ENCODE measurements at places on chromosomes 16 and 17.

- DNase-seq, result no peak
Observed at GRCh38 chr17:28839221-28839620, 3.4 kb downstream of the FAM222B start.

- DNase-seq, result no peak
Observed at GRCh38 chr17:57739402-57740234, 5.5 kb downstream of the CCDC182 start.

DNA sequence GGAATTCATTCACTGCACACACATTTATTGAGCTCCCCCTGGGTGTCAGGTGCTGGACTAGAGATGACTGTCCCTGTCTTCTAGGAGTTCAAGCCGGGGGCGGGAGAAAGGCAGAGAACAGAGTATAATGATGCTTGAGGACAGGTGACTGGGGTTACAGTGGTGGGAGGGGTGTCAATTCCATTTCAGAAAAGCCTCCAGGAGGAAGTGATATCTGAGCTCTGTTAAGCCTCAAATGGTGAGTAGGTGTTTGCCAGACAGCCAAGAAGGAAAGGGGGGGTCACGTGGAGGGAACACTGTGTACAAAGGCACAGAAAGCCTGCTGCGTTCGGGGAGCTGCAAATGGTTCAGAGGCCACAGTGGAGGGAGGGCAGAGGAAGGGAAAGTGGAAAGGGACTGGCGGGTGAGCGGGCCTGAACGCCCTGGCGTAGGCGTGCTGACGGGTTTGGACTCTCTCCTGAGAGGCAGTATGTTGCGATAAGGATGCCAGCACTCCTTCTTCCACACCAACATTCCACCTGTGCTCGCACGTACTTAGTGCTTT lies 9.7 kb upstream of the NXPH3 start:
- no peak for DNase-seq

- DNase-seq, result no peak
Observed at GRCh38 chr16:22109258-22109898, 17.0 kb downstream of the VWA3A start.

DNA sequence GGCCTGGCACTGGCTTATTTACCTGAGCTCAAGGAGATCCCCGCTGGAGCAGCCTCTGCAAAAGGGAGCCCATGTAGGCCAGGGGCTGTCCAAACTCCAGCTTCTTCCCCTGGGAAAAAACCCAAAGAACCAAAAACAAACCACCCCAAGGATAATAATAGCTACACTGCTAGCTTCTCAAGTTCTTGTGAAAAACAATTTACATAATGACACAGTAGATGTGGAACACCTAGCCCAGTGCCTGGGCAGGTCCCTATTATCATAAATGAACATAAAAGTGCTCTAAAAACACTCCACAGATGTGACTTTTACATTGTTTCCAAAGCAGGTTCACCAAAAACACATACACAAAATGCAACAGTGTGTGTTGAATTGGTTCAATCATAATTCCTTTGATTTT lies 27.3 kb downstream of the CENPV start:
- DNase-seq, result no peak

- DNase-seq, result no peak
Observed at GRCh38 chr17:41360296-41360995, 9.2 kb downstream of the KRT33B start.

GRCh38 chr17:78397681-78398101 lies 19.2 kb downstream of the PGS1 start:
- no peak for DNase-seq

DNA sequence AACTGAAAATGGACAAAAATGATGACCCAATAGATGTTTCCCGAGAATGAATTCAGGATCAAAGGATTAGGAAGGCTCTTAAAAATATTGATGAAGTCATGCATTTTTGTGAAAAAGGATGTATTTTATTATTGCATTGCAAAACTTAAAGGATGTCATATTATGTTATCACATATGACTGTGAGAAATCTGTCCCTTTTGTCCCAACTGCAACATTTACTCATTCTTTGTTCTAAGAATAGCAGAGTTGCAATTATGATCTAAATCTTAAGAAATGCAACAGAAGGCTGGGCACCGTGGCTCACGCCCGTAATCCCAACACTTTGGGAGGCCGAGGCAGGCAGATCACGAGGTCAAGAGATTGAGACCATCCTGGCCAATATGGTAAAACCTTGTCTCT lies 13.1 kb upstream of the MYH13 start:
- no peak for DNase-seq

DNA sequence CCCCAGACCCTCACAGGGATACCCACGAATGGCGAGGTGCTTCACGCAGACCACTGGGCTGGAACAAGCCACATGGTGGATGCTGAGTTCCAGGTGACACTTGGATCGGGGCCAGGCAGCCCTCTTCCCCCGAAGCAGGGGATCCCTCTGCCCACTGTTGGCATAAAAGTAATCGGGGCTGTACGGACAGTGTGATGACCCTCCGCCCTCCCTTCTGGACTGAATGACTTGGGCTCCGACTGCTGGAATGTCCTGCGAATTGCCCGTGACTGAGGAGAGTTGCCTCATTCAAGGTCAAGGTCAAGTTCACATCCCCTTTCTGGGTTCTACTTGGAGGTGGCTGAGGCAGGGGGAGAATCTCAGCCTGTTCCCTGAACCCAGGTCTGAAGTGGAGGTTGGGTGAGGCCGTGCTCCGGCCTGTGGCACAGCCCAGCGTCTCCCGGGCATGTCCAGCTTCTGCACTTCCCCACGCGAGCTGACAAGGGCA lies 28.5 kb upstream of the CREBBP start:
- no peak for DNase-seq

DNA sequence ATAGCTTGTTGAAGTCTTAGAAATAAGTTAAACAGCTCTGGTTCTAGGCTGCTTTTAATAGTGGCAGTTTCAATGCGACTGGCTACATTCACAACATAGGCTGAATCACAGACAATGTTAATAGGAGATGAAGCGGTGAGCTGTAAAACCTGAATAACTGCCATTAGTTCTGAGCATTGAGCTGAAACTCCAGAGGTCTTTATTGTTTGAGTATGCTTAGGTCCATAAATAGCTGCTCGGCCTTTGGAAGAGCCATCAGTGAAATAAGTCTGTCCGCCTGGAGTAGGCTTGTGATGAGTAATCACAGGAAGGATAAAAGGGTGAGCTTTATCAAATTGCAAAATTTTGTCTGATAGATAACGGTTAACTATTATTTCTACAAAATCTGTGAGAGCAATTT lies 9.4 kb upstream of the ZNF689 start:
- DNase-seq, result no peak

DNA sequence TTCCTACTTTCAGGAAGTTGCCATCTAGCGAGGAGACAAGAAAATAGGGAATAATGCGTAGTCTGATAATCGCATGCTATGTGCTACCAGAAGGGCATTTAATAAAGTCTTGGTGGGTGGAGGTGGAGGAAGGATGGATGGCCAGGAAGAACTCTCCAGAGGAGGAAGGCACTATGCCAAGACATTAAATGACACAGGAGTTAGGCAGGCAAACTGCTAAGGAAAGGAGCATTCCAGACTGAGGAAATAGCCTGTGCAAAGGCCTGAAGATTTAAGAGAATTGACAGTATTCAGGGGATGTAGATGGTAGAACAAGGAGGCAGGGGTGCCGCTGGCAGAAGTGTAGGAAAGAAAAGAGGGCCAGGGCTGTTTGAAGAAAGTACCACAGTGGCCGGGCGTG lies 19.3 kb upstream of the ARHGAP44 start:
- DNase-seq, result no peak

DNA sequence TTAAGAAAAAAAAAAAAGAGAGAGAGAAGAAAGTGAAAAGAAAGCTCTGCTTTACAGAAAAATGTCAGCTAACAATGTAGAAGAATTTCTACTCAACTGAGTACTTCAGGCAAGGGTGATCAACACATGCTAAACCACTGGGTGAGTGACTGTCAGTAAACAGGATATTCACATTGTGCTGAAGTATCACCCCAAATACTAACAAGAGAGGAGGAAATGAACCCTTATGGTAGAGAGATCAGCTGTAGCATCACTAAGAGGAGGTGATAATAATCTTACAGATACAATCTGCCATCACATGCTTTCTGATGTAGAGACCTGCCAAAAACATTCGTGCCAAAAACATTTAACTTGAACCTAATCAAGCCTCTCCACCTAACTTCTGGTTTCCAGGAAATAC lies 30.7 kb upstream of the ICAM2 start:
- DNase-seq, result no peak
